ENCODE measurements at places on chromosomes 6 and 20.

DNA sequence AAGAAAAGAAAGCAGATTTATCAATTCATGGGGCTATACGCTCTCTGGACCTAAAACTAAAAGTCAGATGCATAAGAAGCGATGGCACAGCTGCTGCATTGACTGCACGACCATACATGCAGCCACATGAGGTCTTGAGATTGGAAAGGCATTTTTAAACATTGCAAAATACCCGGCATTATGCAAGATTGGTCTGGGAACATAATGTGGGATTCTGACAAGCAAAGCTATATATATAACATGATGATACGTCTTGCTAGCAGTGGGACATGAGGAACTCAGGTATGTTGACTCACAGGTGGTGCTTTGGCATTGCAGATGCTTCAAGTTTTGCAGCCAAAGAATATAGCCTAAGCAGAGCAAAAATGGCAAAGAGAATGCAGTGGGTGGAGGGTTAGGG lies 55.1 kb downstream of the SAMD3 start:
- no peak for DNase-seq

- no peak for DNase-seq
These were observed 288.2 kb downstream of the CENPW start for GRCh38 chr6:126628125-126628524.

DNA sequence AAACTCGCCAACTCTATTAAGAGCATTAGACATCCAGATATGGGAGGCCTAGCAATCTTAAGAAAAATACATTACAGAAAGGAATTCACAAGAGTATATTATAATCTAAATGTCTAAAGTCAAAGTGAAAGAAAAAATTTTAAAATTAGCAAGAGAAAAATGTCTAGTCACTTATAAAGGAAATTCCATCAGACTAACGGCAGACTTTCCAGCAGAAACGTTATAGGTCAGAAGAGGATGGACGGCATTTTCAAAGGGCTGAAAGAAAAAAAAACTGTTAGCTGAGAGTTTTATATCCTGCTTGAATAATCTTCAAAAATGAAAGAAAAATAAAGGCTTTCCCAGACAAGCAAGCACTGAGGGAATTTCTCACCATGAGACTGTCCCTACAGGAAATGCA lies 269.0 kb downstream of the HDGFL1 start:
- no peak for DNase-seq

GRCh38 chr6:159464816-159465215 lies 228.2 kb downstream of the SOD2 start:
- no peak for DNase-seq

DNA sequence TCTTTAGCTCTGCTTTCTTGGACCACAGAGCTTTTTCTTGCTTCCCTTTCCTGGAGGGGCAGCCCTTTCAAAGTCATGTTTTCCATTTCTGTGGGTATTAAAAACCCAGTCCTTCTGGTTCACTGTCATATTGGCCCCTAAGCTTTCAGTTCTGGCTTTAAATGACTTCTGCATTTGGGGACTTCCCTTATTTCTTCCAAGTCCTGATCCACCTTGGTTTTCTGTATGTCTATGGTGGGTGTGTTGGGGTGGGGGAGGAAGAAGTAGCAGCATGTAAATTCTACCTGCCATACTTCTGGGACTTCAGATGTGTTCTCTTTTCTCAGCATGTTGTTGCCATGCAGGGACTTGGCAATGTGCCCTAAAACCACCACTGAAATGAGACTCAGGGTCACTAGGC lies 77.1 kb upstream of the EMILIN3 start:
- no peak for DNase-seq

DNA sequence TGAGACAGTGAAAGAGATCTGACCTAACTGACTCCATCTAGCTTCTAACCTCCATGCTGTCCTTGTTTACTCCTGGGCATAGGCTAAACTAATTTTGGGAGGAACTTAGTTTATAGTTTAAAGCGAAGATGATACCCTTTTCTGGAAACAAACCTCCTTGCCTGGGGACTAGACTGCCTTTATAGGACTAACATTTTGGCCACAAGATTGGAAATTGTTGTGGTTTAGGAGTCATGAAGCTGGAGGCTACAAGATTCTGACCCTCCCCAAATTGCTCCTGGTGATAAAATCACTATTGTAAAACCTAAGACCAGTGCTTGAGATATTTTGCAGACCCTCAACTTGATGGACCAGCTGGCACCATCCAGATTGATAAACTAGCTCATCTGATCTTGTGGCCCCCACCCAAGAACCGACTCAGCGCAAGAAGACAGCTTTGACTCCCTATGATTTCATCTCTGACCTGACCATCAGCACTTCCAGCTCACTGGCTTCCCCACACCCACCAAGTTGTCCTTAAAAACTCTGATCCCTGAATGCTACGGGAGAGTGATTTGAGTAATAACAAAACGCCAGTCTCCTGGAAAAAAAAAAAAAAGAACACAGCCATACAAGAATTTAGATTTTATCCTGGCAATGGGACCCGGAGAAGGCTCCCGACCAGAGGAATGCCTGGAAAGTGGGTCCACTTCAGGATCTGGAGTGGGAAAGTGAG lies 63.0 kb downstream of the ABHD12 start:
- DNase-seq = no peak

- no peak for DNase-seq
These were observed 122.1 kb upstream of the TRAF3IP2 start for GRCh38 chr6:111727802-111728201.

- no peak for DNase-seq
These were observed 21.2 kb downstream of the RSPH3 start for GRCh38 chr6:158978757-158979156.

DNA sequence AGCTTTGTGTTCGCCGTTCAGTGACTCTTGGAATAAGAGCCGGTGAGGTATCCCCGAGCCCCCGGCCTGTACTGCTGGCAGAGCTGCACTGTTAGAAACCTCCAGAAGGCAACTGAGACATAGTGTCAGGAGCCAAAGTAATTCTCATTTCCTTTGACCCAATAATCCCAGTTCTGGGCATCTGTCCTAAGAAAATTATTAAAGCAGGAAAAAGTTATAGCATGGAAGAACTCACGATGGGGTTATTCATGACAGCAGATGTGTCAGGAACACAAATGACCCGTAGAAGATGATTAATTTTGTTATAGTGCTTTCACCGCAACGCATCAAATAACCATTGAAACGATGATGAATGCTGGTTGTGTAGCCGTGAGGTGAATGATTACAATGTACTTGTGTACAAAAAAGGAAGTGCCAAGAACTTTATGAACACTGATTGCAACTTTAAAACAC lies 20.3 kb downstream of the CYP21A2 start:
- no peak for DNase-seq

DNA sequence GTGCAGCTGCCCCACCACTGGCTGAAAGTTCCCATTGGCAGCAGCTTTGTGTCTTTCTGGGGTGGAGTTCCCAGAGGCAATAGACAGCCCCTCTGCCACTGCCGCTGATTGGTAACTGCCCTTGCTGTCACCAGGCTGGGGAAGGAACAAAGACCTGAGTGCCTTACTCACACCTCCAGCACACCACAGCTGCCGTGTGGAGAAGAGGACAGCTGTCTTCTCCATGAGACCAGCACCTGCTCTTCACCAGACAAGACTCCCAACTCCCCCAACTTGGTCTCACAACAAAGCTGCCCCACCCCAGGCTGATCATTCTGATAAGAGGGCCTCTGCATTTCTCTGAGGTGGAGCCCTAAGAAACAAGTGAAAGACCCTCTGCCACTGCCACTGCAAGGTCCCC lies 39.7 kb upstream of the PTCHD4 start:
- DNase-seq = no peak

GRCh38 chr6:113120582-113121285 lies 736.4 kb upstream of the MARCKS start:
- no peak for DNase-seq

DNA sequence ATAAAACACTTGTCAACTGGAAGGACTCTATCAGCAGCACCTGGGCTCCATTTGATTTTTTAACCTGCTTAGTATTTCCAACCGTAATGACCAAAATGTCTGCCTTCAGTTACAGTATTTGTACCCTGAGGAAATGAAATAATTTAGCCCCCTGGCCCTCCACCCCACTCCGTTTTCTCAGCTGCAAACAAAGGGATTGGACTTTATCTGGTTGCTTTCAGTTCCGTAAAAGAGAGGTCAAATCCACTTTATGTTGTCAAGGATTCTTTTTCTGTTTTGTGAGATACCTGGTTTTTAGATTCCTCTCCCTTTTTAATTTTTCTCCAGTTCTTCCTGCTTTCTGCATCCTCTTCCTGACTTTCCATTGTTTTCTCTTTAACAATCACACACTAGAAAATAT lies 64.4 kb upstream of the BMP2 start:
- DNase-seq = no peak

DNA sequence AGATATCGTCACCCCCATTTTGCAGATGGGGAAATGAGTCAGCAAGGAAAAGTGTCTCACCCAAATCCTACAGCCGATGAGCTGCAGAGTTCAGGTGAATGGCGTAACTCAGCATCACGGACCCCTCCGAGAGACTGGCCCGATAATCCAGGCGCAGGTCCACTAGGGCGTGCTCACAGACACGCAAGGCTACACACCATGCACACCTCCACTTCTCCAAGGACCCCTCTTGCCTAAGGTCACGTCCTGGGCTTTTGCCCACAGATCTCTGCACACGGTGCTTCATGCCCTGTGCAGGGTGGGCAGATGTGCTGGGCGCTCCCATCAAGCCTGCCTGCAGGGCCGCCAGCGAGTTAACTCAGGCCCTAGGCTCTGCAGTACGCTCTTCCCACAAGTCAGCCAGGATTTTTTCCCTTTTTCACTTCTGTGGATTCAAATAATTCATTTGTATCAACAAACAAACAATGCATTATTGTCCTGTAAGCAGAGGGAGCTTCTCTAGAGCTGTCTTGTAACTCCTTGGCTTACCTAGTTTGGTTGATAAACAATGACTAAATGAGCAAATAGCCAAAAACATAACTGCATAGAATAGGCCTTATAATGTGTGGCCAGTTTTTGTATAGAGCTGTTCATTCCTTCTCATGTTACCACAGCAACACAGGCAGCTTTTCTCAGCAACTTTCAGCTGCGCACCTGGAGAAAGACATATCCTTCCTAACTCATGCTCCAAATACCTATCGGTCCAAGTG lies 139.1 kb downstream of the AGPAT4 start:
- no peak for DNase-seq

DNA sequence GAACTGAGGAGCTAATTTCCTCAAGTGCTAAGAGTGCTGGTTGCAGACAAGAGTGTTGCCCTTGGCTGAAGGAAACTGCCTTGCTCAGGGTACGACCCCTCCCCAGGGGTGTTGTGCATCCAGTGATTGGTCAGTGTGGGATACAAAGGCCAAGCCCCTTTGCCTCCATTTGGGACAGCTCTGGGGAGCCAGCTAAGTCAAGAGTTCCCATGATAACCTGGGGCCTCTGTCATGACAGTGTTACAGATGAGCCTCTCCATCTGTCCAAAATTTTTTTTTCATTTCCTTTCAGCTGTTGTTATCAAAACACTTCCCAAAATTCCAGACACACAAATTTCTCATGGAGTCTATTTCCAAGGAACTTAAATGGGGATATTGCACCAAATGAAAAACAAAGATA lies 93.3 kb downstream of the HS3ST5 start:
- DNase-seq = no peak

DNA sequence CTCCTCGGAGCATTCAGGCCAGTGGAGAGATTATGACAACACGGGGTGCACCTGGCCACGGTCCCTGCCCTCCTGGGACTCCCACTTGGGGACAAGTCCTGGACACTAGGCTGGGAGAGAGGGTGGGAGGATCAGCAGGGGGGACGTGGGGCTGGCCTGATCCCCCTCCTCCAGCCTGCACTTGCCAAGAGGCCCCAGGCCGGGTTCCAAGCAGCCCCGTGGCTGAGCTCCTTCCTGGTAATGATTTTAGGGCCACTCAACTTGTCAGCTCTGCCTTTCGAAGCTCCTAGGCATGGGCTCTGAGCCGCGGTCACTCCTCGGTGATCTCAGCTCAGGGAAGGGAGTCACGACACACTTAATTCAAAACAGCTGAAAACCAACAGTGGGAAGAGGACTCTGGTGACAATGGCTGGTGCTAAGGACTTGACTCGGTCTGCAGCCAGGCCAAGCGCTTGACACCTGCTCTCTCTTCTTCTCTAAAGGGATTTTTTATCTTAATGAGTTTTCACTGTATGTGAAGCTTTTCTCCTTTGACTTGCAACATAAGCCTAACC lies 161.7 kb downstream of the BMP7 start:
- DNase-seq = no peak
